ENCODE measurements at places on chromosomes 11 and 22.

DNA sequence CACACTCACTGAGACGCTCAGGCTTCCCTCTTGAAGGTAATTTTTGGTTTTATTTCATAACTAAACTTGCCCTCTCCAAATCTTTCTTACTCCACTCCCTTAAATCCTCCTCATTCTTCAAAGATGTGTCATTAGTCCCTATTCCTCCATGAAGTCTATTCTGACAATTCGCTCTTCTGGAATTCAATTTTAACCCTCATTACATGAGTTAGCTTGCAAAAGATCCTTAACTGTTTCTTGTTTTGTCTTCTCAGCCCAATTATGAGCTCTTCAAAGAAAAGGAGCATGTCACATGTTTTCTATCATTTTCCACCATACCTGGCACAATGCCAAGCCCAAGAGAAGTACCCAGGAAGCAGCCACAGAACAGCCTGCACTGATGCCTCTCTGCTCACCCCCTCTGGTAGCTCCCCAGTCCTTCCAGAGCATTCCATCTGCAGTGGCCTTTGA, 13.0 kb downstream of the GALNT18 start:
- no peak for DNase-seq

DNA sequence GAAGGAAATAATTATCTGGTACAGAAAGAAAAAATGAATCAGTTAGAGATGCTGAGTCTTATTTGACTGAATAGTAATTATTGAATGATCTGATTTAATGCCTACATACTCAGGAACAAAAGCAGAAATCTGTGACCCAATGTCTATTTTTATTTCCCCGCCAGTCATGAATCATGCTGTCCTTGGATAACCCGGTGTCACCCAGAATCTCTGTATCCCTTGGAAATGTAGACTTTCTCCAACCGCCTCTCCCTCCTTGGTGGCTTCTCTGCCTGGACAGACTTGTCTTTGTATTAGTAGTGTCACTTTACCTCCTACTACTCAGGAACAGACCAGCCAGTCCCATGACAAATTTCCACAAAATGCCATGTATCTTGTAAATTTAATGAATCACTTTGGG, 173.3 kb upstream of the PDGFD start:
- no peak for DNase-seq

DNA sequence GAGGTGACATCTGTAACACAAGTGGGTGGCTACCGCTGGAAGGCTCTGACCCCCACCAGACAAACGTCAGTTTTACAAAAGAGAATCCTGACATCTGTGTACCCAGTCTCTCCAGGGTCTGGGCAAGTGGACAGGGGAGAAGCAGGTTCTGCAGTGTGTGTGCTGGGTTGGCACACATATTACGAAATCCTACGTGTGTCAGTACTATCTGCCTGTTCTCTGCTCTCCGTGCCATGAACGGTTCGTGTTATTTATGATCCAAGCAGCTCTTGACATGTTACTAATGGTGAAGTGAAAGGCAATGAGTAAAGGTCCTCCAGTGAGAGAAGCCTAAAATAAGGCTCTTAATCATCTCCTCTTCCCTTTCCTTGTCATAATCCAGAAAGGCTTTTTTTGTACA, 201.5 kb upstream of the MTMR2 start:
- DNase-seq = no peak

DNA sequence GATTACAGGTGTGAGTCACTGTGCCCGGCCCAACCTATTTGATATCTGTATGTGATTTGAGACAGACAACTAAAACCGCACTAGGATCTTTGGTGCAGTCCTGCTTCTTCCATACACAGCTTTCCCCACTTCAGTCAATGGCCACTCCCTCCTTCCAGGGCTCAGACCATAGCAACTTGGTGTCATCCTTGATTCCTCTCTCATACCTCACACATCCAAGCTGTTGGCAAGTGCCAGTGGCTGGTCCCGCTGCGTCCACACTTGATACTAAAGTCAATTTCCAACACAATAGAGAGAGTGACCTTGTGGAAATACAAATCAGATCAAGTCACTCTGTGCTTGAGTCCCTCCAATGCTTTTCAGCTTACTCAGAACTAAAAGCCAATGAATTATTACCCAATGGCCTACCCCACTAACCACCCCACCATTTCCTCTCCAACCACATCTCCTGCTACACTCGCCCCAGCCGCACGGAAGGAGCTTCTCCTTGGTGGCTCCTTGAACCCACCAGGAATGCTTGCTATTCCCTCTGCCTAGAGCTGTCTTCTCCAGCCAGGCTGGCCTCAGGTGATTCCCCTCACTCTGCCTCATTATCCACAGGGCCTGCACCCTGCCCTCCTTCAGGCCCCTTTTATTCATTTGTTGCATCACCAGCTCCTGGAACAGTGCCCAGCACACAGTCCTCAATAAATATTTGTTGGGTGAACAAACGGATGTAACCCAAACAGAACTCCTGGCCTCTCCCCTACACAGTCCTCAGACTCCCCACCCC, 12.9 kb downstream of the ABTB2 start:
- no peak for DNase-seq

Data from stimulated activated CD4-positive, alpha-beta T cell treated with anti-CD3 and anti-CD28 coated beads, TNF-alpha, amount 100 ng/mL, for 1 hour (primary cell).